Activated CD8-positive, alpha-beta memory T cell treated with anti-CD3 and anti-CD28 coated beads for 1 hour (primary cell): ENCODE measurements at places on chromosomes 13 and 19.

DNA sequence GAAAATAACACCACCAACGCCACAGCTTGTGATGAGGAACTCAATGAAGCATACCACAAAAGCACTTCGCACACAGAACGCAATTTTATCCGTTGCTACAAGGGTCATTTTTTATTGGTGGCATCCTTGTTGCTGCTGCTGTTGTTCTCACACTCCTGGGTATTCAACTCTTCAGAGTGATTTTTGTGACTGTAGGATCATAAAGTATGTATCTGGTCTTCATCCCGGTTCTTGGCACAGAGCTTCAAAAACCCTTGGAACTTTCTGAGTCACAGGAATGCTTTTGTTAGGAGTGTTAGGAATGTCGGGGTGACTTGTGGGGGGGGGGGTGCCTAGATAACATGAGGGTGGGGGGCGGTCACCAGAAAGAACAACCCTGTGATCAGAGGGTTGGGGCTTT is 108.4 kb downstream of the ZNF557 start:
- no peak for DNase-seq

GRCh38 chr19:17938092-17938845 is 5.5 kb downstream of the CCDC124 start:
- DNase-seq, result peak; percentile 61

DNA sequence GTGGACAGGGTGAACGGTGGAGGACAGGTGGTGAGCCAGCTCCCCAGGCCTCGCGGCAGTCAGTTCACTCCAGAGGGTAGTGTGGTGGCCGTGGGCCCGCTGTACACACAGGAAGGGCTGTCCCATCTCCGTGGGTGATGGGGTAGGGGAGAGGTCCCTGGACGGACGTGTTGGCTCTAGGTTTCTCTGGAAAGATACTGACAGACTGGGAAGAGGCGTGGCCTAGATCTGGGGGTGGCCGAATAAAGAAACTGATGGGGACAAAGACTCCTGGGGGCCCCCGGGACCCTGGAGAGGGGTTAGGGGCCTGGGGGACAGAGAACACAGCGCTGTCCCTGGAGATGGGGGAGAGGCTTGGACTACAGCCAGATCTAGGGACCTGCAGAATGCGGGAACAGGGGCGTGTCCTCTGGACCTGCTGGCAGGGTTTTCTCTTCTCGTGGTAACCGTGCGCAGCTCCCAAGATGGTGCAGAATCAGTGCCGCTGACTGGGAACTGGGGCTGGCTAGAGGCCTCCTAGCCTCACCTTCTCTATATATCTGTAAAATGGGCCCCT is 4.0 kb upstream of the PRAM1 start:
- no peak for DNase-seq

- no peak for DNase-seq
These were observed 1.2 kb upstream of the NUP62 start for GRCh38 chr19:49930483-49931011.

DNA sequence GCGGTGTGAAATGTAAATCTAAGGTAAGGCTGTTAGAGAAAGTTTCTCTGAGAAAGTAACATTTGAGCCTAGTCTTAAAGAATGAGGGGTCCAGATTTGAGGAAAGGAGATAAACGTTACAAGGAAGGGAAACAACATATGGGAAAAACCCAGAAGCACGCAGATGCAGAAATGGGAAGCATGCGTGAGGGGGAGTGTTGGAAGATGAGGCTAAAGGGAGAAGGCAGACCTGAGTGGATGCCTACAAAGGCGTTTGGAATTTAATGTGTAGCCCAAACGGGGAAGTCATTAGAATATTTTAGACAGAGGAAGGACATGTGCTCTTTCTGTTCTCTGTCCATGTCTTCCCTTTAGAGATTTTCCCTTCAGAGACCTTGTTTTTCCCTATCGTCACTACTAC is 61.0 kb downstream of the TPT1 start:
- no peak for DNase-seq

GRCh38 chr19:4352701-4353121 is 9.3 kb downstream of the MPND start:
- peak; percentile 43 for DNase-seq

- DNase-seq, result no peak
These were observed 201.4 kb downstream of the OXGR1 start for GRCh38 chr13:96792736-96793403.

DNA sequence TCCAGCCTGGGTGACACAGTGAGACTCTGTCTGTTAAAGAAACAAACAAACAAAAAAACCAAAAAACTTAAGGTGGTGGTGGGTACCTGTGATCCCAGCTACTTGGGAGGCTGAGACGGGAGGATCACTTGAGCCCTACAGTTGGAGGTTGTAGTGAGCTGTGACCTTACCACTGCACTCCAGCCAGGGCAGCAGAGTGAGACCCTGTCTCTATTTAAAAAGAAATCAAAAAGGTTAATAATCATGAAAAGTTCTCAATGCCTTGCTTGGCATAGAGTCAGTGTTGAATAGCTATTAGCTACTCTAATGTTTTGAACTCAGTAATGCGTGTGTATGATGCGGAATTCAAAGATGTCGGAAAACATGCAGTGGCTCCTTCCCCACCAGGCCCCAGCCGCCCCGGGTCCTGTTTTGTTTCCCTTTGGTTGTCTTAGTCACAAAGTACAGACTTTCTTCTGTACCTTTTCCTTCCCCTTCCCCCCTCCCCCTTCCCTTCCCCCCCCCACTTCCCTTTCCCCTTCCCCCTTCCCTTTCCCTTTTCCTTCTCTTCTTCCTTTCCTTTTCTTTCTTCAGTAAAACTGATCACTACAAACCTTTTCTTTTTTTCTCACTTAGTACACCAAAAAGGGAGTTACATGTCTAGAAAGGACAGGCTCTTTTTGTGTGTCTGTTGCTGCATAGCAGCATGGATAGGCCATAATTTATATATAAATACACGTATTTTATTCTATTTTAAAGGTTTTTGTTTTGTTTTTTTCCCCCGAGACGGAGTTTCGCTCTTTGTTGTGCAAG is 35.2 kb downstream of the DNM2 start:
- DNase-seq, result no peak

DNA sequence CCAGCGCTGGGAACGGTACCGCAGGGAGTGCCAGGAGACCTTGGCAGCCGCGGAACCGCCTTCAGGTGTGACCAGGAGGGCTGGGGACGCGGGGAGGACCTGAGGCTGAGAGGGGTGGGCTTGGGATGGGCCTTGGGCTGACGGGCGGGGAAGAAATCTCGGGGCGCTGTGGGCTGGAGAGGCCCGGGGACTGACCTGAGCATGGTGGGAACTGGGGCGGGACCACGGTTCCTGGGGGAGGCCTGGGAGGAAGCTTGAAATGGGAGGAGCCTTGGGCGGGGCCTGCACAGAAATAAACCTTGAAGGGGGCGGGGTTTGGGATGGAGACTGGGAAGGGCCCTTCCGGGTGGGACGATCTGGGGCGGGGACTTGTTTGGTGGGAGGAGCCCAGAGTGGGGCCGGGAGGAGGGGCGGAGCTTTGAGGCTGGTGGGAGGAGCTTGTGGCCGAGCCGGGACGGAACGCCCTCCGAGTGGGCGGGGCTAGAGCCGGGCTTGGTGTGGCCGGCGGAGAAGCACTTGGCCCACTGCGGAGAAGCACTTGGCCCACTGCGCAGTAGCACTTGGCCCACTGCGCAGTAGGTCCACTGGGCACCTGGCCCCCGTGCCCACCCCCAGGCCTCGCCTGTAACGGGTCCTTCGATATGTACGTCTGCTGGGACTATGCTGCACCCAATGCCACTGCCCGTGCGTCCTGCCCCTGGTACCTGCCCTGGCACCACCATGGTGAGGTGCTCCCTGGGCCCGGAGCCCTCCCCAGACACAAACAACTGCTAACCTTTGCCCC is 2.8 kb downstream of the GIPR start:
- peak; percentile 37 for DNase-seq

DNA sequence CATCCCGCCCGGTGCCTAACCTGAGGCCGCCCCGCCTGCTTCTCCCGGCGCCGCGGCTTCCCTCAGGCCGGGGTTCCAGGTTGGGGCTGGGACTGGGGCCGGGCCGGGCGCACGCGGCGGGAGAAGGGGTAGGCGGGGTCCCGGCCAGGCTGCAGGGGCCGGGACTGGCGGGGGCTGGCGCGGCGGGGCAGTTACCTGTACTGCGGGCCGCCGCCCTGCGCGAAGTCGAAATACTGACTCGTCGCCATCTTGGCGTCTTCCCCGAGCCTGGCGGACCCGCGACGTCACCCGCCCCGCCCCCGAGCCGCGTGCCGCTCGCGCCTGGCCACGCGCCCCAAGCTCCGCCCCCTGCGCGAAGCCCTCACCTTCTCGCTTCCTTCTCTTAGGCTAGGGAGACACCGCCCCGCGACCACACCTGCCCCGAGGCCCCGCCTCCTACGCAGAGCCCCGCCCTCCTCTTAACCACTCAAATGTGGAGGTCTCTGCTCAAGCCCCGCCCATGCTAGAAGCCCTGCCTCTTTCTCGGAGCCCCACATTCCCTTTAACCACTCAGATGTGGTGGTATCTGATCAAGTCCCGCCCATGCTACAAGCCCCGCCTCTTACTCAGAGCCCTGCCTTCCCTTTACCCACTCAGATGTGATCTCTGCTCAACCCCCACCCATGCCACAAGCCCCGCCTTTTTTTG is at the start of gene ZFR2:
TSS of gene ZFR2 (minus strand) at position 269 of the 687 bp plus-strand sequence. CDS start at position 248, 21 bp downstream.
- no peak for DNase-seq

GRCh38 chr13:45412274-45413049 is 5.7 kb downstream of the SLC25A30 start:
- no peak for DNase-seq

GRCh38 chr19:29539131-29539530 is 13.3 kb downstream of the VSTM2B start:
- no peak for DNase-seq

- DNase-seq, result no peak
These were observed 17.1 kb upstream of the CHST8 start for GRCh38 chr19:33604651-33605050.

DNA sequence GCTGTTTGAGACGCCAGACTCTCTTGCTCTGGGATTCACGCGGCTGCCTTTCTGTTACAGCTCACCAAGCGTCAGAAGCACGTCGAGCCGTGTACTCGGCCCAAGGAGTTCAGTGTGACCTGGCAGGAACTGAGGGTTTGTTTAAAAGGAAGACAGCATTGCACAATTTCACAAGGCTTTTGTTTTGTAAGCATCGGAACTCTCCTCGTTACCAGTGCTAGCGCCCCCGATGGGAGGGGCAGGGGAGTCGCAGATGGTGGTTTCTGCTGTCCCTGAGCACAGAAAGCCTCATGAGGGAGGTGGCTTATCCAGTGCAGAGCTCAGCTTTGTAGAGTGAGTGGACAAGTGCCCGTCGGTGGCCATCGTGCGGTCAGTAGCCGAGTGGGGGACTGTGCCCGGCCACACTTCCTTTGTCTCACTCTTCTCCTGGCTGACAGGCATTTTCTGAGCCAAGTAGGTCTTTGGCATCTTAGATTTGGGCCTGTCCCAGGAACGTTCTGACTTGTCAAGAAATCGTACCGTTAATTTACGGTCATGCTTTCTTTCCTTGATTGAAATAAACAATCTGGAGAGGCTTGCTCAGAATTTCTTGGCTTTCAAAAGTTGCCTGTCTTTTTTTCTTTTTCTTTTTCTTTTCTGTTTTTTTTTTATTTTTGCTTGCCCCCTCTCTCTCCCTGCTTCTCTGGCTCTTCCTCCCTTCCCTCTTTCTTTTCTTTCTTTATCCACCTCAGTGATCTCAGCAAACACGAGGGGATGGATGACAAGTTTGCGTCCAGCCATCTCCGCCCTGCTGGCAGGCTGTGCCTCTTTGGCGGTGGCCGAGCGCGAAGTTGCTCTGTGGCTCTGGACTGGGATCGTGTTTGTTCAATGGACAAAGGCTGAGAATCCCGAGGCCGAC is 7.7 kb downstream of the KDM4B start:
- no peak for DNase-seq

GRCh38 chr19:14550201-14550754 is 20.9 kb downstream of the TECR start:
- DNase-seq, result no peak

DNA sequence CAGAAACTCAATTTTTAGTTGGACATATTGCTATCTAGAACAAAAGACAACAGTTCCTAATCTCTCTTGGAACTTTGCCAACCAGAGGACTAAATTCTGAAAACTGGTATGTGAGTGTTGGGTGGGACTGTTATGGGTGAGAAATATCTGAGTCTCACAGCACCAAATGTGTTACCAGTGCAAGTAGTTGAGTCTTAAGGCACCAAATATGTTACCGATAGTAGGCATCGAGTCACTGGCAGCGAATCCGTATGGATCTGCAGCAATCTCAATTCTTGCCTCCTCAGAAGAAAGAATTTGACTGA is 575.2 kb downstream of the DACH1 start:
- no peak for DNase-seq

- DNase-seq, result no peak
These were observed 837.0 kb downstream of the SLITRK6 start for GRCh38 chr13:84962141-84962750.

- no peak for DNase-seq
These were observed 8.8 kb upstream of the BBC3 start for GRCh38 chr19:47239610-47240296.

DNA sequence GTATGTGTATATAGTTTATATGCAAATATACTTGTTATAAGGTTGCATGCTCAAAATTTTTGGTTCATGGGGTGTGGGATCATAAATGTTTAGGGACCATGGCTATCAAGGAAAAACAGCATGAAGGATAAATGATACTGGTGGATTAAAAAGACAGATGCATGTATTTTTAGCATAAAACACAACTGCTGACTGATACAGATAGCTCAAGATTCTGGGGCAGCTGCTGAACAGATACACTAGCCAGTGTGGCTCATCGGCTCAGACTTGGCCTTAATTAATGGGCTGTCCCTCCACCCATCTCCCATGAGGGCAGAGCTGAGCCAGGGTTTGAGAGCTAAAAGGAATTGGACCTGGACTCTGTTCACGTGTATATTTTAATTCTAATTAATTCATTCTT is 11.4 kb downstream of the ALOX5AP start:
- DNase-seq, result no peak

DNA sequence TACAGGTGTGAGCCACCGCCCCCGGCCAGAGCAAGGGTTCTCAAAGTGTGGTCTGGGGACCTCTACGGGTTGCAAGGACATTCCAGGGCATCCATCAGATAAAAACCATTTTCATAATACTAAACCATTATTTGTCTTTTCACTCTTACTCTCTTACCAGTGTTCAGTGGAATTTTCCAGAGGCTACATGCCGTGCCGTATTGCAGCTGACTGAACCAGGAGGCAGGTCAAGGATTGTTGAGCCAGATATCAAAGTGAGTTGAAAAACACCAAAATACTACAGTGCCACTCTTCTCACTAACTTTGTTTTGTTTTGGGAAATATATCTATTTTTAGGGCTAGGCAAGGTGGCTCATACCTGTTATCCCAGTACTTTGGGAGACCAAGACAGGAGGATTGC is 7.2 kb upstream of the PNMA8B start:
- no peak for DNase-seq

DNA sequence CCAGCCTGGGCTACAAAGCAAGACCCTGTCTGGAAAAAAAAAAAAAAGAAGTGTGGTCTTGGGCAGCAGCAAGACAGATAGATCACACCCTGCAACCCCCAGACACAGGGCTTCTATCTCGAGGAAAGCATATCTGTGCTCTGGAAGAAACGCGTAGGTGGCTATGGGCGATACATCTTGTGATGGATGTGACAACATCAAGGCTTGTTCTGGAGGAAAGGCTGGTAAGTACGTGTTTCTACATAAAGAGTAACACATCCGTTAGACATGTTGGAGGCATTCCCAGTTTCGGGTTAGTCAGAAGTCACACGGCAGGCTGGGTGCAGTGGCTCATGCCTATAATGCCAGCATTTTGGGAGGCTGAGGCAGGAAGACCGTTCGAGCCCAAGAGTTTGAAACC is 6.6 kb upstream of the DHDH start:
- DNase-seq, result no peak
